ENCODE measurements at places on chromosomes 7 and 10.

DNA sequence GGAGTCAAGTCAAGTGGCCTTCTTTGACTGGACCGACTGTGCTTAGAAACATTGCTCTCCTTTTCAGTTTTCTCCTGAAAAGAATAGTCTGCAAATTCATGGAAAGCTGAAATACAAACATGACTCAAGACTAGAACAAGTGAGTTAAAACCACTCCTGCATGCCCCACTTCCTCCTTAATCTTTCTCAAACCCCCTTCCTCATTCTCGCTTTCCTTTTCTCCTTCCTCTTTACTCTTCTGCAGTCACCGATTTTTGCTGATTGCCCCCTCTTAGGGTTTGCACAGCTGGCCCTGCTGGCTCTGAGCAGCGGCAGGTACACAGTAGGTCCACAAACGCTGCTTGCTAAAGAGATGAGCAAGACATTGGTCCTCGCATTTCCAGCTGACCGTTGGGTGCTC lies 34.8 kb upstream of the MKI67 start:
- no peak for DNase-seq

- no peak for DNase-seq
Measured at GRCh38 chr10:12661671-12662070, 312.3 kb downstream of the CAMK1D start.

DNA sequence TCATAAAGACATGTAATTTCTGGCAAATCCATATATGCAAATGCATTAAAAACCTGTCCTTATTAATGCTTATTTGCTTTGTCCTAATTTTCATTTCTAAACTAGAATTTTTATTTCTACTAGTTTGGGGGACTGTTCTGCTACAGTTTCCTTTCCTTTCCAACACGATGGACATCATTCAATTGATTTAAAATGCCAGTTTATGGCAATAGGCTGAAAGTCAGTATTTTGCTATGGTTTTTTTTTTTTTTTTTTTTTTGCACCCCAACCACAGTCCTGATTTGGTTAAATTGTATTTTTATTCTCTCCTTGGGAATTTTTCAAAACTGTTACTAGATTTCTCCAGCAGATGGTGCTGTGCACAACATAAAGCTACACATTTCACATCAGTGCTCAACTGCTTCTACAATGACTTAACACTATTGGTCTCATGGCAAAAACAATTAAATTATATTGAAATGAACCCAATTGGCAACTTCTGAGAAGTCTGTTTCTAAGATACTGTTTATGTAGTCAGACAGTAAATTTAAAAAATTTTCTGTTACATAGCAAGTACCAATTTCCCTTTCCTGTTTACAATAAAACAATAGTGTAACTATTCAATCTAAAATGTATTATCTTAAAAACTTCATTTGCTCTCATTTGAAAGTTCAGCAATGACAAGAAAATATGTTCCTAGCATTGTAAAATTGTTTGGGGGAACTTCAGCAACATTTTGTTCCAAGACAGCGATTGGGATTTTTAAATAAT lies 193.8 kb upstream of the CCDC6 start:
- peak; percentile 64 for DNase-seq

GRCh38 chr10:92970301-92971070 lies 90.1 kb upstream of the CYP26C1 start:
- DNase-seq = peak; percentile 87

GRCh38 chr7:97008275-97008917 lies 3.0 kb downstream of the DLX6 start:
- no peak for DNase-seq

DNA sequence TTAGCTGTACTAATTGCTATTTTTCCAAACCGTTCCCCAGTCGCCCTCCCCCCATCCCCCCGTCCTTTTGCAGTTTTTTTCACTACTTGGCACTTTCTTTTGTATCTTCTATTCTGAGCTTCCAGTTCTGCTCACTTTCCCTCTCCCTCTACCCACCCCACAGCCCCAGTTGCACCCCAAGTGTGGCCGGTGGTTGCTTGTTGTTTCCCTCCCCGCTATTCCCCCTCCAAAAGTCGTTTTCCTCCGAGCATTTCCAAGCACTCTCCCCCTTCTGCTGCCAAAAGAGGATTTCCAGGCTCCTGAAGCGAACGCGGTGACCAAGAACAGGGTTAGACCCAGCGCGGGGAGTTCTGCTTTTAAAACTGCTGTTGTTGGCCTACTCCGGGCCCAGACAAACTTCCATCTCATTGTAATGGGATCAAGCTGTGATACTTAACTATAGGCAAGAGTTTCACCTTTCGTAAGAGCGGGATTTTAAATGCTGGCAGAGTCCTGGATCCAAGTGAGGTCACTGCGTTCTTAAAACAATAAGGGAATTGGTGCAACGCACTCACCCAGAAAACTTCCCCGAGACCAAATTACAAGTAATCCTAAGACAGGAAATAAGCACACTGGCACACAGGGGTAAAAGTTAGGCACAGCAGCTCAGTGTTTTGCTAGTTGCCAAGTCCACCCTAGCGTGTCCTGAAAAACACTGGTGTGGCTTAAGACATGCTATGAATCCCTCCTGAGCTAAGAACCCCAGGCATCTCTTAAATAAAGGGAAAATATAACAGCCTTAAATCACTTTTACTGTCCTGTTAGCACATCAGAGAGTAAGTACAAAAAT lies 1.5 kb upstream of the RGS10 start:
- DNase-seq = peak; percentile 44

- DNase-seq = no peak
Measured at GRCh38 chr7:17983221-17984062, 43.1 kb upstream of the SNX13 start.

DNA sequence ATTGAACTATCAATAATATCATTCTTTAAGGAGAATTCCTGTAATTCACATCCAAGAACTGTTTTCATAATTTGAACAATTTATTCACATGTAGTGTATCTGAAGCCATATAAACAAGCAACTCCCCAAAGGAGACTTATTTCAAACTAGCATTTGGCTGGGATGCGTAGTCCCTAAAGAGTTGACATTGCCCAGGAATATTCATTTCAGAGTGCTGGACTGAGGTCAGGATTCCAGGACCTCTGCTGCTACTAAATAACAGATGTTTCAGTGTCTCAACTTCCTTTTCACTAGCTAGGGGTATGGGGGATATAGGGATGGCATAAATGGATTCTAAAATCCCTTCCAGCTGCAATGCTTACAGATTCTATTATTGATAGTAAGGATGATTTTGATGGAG lies 177.0 kb downstream of the TSPAN12 start:
- no peak for DNase-seq

DNA sequence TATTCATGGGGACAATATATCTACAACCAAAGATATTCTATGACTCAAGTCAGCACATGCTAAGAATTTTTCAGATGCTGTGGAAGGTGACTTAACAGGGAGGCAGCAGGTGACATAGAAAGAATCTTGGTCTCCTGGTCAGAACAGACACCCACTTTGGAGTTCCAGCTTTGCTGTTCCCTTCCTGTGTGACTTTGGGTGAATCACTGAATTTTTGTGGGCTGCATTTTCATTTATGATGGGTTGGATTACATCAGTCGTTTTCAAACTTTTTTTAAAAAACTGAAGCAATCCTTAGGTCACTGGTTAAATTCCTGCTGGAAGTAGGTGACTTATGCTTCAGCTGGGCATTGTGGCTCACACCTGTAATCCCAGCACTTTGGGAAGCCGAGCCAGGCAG lies 24.9 kb downstream of the RGR start:
- DNase-seq = peak; percentile 74

DNA sequence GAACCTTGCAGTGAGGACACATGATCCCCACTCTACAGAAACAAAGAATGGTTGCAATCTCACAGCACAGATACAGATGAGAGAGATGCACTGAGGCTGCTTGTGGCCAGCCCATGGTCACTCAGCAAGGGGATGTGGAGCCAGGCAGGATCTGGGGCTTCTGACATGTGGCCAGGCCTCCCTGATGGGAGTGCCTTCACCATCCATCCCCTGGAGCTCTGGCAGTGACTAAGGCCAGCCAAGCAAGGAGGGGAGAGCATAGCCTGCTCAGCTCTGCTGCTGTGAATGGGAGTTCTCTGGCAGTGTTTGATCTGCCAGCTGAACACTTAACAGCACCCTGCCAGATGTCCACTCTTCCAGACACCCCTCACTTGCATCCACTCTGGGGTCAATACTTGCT lies 19.8 kb downstream of the C10orf71 start:
- no peak for DNase-seq

DNA sequence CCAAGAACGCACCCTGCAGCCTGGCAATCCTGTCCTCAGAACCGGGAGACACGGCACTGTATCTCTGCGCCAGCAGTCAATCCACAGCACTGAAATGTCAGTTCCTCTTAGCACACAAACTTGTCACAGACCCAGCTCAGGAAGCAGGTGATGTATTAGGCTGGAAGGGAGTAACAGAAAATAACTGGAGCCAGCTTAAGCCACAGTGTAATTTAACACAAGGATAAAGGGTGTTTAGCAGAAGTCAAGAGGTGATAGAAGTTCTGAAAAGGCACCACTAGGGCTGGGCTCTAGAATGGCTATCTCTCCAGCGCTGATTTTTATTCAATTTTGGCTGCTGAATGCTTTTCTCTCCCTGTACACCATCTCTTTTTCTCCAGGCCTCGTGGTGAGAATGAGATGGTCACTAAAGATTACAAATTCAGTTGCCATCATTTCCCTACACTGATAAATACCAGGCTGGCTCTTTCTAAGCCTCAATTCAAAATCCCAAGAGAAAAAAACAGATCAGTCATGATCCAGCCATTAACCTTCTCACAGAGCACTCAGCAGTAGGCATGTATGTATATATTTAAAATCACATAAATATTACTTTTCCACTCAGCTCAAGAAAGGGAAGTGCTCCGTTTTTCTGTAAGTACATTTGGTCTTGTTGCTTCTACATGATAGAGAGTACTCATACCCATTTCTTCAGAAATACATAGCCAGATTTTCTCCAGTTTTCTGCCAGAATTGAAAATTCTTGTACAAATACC lies 102.7 kb upstream of the PRSS1 start:
- no peak for DNase-seq

GRCh38 chr7:47461161-47461560 lies 120.8 kb downstream of the TNS3 start:
- DNase-seq = peak; percentile 82

DNA sequence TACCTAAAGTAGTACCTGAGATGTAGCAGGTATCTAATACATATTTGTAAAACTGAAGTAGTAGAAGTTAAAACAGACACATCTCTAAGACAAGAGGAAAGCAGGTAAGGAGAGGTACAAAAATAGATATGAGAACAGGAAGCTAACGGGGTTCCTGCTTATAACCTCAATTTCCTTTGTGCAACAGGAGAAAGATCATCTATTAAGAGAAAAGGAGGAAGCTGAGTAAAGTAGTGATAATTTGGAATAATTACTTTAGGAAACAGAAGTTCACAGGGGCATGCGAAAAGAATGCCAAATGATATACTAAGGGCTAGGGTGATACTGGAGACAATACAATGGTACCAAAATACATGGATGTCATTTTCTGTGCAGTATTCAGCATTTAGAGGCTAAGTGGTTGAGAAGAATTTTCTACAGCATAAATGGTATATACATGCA lies 108.7 kb downstream of the NRBF2 start:
- DNase-seq = no peak

DNA sequence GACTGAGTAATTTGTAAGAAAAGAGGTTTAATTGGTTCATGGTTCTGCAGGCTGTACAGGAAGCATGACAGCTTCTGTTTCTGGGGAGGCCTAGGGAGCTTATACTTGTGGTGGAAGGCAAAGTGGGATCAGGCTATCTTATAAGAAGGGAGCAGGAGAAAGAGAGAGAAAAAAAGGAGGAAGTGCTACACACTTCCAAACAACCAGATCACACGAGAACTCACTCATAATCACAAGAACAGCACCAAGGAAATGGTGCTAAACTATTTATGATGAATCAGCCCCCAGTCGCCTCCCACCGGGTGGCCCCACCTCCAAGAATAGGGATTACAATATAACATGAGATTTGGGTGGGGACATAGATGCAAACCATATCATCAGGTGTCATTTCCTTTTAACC lies 89.1 kb upstream of the KCNMA1 start:
- DNase-seq = no peak

- no peak for DNase-seq
Measured at GRCh38 chr7:131183072-131183471, 144.6 kb upstream of the MKLN1 start.

GRCh38 chr7:124915242-124915641 lies 14.4 kb downstream of the POT1 start:
- DNase-seq = no peak

- no peak for DNase-seq
Measured at GRCh38 chr7:5077740-5078139, 32.1 kb downstream of the RBAK start.

- peak; percentile 72 for DNase-seq
Measured at GRCh38 chr7:29274146-29275017, 79.8 kb downstream of the CHN2 start.

GRCh38 chr7:158484801-158485531 lies 102.7 kb downstream of the PTPRN2 start:
- DNase-seq = no peak

GRCh38 chr7:78055001-78055573 lies 256.5 kb downstream of the PHTF2 start:
- no peak for DNase-seq

DNA sequence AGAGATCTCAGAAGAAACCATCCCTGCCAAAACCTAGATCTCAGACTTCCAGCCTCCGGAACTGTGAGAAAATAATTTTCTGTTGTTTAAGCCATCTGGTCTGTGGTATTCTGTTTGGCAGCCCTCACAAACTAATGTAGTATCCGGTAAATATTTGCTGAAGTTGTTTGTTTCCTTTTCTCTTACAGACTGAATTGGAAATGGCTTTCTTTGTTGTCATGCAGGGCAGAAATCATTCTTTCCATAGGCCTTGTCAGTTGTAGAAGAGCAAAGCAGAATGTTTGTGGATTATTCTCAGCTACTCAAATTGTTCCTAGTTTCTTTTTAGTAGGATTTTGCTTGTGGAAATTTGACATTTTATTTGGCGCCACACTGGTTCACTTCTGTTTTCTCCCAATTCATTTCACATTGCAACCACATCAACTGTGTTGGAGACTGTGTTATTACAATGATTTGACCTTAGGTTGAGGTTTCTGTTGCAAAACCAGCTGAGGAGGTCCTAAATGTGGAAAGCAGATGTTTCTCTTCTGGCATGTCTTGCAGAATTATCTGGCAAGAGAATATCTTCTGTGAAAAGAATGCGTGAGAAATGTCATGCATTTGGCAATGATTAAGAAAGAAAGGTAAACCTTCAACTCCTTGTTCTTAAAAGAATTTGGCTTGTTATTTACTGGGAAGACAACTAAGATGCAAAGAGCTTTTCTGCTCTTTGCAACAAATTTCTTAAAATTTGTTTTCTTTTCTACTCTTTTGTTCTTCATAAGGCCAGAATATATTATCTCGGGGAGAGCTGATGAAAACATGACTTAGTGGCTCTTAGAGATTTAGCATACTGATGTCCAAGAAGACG lies 25.8 kb downstream of the ACTA2 start:
- DNase-seq = peak; percentile 92

GRCh38 chr10:43648398-43649184 lies at the start of gene ZNF32:
TSS of gene ZNF32 (minus strand) at chr10:43648881. CDS start at chr10:43646133, 2,748 bp downstream.
- DNase-seq = peak; percentile 86

- no peak for DNase-seq
Measured at GRCh38 chr10:129786216-129786615, 177.9 kb downstream of the EBF3 start.

GRCh38 chr10:3034616-3035015 lies 32.7 kb upstream of the PFKP start:
- DNase-seq = no peak

- no peak for DNase-seq
Measured at GRCh38 chr10:28793482-28793881, 116.2 kb downstream of the BAMBI start.
